Left cardiac atrium (tissue), 4 donors: ENCODE measurements at places on chromosomes 5 and 9. TPM values are rescaled to one million over a fixed set of nuclear protein-coding genes. Genes with fewer than 3 reads are reported as not detected.

Gene GTF2H2C
- 17.0 TPM for total RNA-seq

Gene WDR38
- total RNA-seq = not detected

Gene MAMDC4
- total RNA-seq = 3.7 TPM

Gene PCDHAC1
- 0.65 TPM for total RNA-seq

Gene ECM2
- 17.6 TPM for total RNA-seq
